ENCODE measurements at places on chromosomes 6 and 20.

GRCh38 chr6:135922746-135923145, 71.2 kb downstream of the PDE7B start:
- no peak for DNase-seq

DNA sequence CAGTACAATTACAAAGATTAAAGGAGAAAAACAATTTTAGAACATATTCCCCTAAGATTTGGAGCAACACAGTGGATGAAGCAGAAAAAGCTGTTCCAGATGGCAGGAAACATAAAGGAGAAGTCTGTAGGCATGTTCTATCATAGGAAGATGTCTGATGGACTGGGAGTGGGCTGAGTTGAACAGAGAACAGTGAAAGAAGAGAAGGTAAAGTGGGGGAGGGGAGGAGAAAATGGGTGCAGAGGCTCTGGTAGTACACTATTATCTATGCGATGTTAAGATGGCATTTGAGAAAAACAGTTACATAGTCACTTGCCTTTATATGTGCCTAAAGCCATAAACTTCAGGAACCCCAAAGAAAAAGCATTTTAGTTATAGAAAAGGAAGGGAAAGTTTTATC, 4.2 kb upstream of the PHIP start:
- no peak for DNase-seq

- no peak for DNase-seq
Measured at GRCh38 chr20:57772349-57772964, 62.6 kb upstream of the PMEPA1 start.

GRCh38 chr6:160141001-160141726, 19.5 kb downstream of the SLC22A1 start:
- no peak for DNase-seq

GRCh38 chr20:4999788-5000187, 1.5 kb downstream of the SLC23A2 start:
- DNase-seq = no peak

DNA sequence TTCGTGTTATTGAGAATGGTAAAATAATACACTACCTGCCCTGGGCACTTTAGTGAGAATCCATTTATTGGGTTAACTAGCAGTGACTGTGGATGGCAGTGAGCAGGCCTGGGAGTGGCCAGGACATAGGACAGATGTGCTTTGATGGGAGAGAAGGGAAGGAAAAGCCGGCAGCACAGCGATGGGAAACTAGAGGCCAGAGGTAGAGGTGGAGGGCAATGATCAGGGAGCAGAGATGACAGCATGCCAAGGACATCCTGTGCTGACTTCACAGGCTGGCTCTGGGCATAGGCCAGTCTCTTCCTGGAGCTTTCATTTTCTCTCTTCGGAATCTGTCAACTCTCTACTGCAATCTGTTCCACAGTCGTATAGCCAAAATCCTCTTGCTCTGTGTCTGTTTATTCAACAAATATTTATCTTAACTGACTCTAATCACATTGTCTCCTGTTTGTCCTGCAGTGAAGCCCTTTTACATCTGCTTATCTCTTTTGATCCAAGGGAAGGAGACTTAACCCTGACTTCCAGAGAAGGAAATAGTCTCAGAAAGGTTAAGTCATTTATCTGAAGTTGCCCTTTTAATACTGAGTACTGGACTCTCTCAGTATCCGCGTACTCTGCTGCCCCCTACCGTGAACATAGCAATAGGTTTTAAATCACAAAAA, 18.4 kb upstream of the MMP24 start:
- DNase-seq = peak; percentile 63

- no peak for DNase-seq
Measured at GRCh38 chr6:17161076-17161475, 59.2 kb downstream of the STMND1 start.

DNA sequence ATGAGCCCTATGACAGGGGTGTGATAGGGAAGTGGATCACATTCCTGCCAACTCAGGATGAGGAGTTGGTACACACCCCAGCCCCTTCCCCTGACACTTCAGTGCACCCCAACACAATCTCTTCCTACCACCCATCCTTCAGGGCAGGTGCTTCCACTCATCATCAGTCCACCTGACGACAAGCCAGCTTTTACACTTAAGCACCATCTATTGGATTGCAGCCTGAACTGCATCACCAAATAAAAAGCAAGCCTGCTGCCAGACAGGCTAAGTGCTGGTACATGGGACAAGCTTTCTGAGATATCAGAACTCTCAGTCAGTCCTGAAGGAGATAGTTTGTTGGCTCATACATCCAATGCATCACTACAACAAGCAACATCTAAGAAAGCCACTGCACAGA, 69.0 kb upstream of the TMEM200A start:
- no peak for DNase-seq

DNA sequence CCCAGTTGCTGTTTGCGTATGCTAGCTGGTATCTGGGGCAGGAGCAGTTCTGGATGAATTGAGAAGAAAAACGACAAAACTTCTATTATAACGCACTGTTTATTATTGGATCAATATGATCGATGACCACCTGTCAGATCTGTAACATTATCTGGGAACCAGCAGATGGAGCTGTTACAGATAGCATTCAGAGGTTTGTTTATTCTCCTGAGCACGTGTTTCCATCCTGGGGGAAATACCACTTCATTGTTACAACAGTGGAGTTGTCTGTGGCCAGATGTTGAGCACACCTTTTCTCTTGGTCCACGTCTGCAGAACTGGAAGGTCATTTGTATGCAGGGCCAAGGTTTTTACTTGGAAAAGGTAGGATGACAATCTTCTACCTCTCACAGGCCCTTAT, 16.0 kb upstream of the NKX2-2 start:
- DNase-seq = no peak

DNA sequence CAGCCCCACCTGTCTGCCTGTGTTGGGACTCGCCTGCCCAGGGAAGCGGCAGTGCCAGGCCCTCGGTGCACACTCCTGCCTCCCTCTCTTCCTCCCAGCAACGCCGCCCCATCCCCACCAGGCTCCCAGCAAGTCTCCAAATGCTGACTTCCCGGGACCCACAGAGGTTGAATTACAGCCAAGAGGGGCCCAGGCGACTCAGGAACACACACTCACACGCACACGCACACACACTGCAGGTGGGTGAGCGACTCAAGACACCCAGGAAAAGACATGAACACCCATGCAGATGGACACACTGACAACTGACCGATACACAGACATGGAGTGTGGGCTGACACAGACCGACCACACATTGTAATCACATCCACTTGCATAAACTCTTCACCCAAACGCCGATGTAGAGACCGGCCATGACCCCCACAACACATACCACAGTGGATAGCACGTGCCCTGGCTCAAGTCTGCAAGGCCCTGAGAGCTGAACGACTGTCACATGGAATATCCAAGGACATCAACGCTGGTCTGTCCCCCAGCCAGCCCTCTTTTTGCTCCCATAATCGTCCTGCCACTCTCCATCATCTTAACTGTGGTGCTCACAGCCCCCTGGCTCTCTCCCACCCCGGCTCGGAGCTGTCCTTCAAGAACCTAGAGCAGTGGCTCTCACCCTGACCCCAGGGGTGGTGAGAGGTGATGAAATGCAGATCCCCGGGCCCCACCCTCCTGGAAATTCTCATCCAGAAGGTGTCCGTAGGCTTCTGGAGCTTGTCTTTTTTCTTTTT, 470 bp upstream of the FAM83C start:
- no peak for DNase-seq
